ENCODE measurements at places on chromosomes 4 and X. TPM values are rescaled to one million over a fixed set of nuclear protein-coding genes. Genes with fewer than 3 reads are reported as not detected.

GRCh38 chr4:110611968-110612447, 10.9 kb downstream of the PITX2 start:
- DNase-seq = no peak

DNA sequence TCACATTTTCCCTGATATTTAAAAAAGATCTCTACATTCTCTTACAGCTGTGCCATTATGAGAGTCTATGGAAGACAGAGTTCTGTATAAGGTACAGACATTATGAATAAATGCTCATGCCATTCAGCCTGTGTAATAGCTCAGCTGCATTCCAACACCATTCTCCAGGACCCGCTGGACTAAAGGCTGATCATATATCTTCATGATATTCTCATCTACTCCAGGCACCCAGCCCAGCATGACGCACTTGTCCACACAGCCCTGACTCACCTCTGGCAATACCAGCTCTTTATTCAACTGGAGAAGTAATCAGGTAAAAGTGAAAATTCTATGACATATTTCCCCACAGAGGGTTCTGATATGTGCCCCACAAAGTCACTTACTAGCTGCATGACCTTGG, 437.5 kb upstream of the FGF16 start:
- DNase-seq = no peak

- DNase-seq = no peak
Observed at GRCh38 chr4:181962321-181962720, 280.9 kb upstream of the TENM3 start.

- no peak for DNase-seq
Observed at GRCh38 chr4:134201216-134202161, at the start of gene PABPC4L. Gene PABPC4L, minus strand, starts transcription at chr4:134201789. Its CDS starts 770 bp downstream, at chr4:134201019.

- no peak for DNase-seq
Observed at GRCh38 chr4:54315561-54316538, 86.8 kb downstream of the PDGFRA start.

Gene SRPX
- total RNA-seq = not detected

Gene PRPS2
- total RNA-seq = 118 TPM
